ENCODE measurements at places on chromosomes 1 and 21.

GRCh38 chr1:25537153-25537831 lies 6.1 kb upstream of the LDLRAP1 start:
- DNase-seq, result no peak

- DNase-seq, result no peak
These were observed 47.2 kb upstream of the CAPZB start for GRCh38 chr1:19532519-19532918.

- no peak for DNase-seq
These were observed 50.0 kb downstream of the CACHD1 start for GRCh38 chr1:64519901-64520300.

- DNase-seq, result no peak
These were observed 4.8 kb upstream of the DYNLT5 start for GRCh38 chr1:66747501-66747900.

DNA sequence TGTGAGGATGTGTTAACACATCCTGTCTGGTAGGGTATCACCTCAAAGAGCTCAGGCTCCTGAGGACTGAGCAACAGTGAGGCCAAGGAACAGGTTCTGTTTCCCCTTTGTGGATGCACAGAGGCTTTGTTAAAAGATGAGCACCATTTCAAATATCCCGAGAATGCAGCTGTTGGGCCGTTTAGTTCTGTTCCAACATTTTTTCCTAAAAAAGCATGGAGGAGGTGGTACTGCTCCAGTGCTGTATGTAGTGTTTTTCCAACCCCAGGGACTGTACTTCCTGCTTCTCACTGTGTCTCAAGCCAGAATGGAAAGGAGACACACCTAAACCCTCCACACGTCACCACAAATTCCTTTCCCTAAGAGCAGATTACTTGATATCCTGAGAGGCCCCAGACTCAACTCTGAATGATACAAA lies 53.8 kb upstream of the BCL10 start:
- DNase-seq, result no peak

DNA sequence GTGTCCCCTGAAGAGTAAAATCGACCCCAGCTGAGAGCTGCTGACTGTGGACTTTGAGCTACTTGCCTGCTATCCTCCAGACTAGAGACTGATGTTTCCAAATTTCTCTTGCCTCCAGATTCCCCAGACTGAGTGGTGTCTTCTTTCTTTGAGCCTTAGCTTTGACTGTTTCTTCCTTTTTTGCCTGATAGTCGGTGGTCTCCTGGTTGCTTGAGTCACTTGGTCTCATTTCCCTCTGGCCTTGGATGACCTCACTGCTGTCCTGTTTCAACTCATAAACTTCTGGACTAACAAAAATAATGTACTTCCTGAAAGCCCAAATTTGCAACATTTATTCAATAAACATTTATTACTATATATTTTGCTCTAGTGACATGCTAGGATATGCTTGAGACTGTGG lies 52.9 kb upstream of the DIPK1A start:
- no peak for DNase-seq

GRCh38 chr1:98364544-98364943 lies 297.0 kb upstream of the SNX7 start:
- DNase-seq, result no peak

DNA sequence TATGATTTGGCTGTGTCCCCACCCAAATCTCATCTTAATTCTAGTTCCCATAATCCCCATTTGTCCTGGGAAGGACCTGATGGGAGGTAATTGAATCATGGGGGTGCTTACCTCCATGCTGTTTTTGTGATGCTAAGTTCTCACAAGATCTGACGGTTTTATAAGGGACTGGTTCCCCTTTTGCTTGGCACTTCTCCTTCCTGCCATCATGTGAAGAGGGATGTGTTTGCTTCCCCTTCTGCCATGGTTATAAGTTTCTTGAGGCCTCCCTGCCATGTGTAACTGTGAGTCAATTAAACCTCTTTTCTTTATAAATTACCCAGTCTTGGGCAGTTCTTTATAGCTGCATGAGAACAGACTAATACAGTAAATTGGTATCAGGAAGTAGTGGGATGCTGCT lies 114.1 kb downstream of the ZNF648 start:
- DNase-seq, result no peak

DNA sequence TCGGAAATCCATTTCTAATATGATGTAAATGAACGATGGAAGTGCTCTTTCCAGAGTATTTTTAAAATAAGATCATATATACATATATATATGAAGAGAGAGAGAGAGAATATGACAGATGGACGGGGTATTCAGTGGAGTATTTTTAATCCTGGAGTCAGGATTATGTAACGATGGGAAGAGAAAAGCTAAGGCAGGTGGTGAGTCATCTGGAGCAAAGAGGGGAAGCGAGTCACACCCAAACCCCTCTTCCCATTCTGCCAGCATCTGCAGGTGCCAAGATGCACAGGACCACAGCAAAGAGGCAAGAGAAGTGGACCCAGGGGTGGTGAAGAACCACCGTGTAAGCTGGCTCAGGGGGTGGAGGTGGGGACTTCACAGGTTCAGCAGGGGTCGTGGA lies 102.7 kb upstream of the GRIK3 start:
- DNase-seq, result no peak

DNA sequence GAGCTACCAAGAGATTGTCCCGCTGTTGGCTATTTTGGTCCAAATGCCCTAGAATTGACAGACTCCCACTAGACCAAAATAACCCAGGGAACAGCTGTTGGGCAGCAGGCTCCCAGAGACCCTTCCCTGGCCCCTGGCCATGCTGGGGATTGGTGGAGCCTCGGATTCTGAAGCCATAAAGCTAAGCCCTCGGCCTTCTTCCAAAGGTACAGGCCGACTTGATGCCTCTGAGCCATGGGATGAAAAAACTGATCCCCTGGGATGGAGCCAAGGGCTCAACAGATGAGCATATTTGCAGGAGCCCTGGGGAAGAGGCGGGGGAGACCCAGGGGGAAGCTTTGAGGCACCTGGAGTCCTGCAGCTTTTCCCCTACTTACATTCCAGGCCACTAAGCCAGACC lies 1.0 kb upstream of the LRRC38 start:
- DNase-seq, result no peak

GRCh38 chr1:1567152-1567875 lies 7.3 kb downstream of the SSU72 start:
- DNase-seq, result no peak

GRCh38 chr1:168801032-168801745 lies 72.2 kb upstream of the DPT start:
- DNase-seq, result no peak

DNA sequence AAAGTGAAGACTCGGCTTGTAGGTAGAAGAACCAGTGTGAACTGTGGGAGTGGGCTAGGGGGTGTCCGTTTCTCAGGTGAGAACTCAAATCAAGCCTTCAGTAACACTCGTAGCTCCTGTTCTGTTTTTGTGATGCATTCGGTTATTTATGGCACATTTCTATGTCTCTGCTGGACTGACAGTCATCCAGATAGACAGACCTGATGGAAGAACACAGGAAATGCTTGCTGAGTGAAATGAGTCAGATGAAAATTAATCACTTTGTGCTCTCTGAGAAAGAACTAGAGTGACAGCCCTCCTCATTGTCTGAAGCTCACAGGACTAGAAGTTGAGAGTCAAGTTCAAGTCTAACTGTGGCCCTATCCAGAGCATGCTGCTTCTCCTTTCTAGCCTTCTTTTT lies 360.1 kb upstream of the PLXNA2 start:
- DNase-seq, result no peak

DNA sequence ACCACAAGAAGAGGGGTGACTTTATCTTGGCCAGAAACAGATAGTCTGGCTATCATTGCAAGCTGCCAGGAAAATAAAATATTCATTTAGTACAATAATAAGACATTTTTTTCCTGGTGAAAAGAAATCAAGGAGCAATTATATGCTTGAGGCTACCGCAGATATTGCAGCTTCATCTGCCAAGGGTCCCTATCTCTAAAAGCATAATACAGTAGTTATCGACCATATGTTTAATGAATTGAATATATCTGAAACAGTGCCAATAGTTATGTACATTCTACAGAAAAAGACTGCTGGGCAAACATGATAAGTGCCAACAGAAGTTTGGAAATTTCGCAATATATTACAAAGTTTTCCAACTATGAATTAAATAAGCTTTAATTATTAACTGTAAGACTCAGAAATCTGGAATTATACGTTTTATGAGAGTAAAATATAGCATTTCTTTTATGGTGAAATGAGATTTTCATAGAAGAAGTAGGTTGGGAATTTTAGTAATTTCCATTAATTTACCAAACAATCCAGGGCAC lies 561.1 kb upstream of the ZP4 start:
- DNase-seq, result no peak

DNA sequence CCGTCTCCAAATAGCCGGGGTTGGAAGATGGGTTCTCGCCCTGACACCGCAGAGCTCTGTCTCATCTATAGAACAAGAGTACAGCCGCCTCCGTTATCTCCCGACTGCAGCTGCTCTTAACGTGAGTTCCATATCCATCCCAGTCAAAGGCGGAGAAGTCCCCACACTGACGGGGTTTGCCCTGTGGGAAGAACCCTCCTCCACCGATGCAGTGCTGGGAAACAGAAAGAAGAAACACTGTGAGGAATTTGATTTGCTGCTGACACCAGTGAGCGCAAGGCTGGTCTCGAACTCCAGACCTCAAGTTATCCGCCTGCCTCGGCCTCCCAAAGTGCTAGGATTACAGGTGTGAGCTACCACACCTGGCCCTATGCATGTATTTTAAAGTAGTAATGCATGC lies 9.5 kb downstream of the ITLN2 start:
- peak; percentile 72 for DNase-seq

- no peak for DNase-seq
These were observed 2.2 kb downstream of the VAMP4 start for GRCh38 chr1:171739656-171740055.

DNA sequence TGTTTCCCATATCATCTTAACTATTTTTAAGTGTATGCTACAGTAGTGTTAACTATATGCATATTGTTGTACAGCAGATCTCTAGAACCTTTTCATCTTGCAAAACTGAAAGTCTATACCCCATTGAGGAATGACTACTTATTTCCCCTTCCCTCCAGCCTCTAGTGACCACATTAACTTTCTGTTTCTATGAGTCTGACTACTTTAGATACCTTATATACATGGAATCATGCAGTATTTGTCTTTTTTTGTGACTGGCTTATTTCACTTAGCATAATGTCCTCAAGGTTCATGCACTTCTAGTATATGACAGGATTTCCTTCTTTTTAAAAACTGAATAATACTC lies 96.5 kb upstream of the BTG3 start:
- DNase-seq, result no peak

DNA sequence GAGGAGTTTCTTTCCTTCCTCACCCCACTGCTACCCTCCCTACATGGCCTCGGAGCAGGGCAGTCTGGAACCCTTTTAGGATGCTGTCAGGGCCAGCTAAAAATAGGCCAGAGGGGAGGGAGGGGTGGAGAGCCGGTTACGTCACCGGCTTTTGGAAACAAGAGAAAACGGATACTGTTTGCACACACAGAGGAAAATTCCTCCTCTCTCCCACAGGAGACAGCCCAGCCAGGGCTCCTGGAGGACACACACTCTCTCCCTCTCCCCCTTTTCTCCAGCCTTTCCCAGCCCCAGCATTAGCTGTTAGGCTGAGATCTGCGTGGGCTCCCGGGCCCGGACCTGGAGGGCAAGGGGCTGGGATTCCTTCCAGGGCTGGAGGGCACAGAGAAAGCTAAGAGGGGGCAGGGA lies 20.0 kb upstream of the ALDH4A1 start:
- DNase-seq, result no peak

DNA sequence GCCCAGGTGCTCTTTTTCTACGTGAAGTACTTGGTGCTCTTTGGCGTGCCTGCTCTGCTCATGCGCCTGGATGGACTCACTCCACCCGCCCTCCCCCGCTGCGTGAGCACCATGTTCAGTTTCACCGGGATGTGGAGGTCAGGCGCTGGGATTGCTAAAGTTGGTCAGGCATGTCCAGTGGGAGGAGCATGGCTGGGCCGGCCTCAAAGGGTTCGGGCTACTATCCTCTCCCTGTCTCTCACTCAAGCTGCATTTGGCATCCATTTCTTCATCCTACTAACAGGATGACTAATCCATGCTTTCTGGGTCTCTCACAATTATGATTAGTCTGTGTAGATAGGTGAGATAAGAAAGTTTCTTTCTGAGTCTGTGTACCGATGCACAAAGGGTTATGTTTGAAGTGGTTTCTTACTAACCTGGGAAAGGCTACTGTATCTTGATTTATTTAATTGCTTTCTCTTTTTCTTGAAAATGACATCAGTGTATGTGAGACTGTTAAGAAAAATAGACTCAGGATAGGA lies 135.9 kb downstream of the HHAT start:
- DNase-seq, result no peak

- DNase-seq, result no peak
These were observed 78.6 kb downstream of the PCSK9 start for GRCh38 chr1:55117941-55118340.
